ENCODE measurements at places on chromosomes 13 and 19.

- no peak for DNase-seq
These were observed 39.9 kb downstream of the FOXO1 start for GRCh38 chr13:40626561-40626960.

DNA sequence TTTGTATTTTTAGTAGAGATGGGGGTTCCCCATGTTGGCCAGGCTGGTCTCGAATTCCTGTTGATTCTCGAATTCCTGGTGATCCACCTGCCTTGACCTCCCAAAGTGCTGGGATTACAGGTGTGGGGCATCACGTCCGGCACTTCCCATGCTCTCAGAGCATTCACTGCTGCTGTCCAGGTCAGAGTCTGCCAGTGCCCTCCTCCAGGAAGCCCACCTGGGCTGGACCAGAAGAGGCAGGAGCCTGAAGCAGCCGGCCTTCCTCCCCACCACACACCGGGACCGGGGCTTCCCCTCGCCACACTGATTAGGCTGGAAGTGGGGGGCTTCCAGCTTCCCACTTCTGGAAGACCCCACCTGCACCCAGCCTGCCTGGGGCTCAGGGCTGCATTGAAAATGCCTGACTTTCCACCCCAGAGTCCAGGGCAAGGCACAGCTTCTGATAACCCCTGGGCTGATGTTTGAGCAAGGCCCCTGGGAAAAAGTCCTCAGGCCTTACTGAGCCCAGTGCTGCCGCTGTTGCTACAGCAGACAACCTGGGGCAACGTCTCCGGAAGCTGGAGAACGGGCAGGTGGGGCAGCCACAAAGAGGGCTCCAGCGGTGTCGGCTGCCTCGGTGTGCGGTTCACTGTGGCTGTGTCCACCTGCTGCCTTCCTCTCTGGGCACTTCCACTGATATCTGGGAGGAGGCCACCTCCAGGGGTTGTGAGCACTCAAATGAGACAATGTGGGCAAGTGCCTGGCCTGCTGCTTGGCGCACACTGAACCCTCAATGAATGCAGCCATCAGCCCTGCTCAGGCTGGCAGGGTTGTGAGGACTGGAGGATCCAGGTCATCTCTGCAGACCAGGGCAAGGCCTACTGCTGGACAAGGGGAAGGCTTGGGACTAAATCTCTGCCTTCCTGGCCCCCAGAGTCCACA, 22.6 kb downstream of the CEBPA start:
- no peak for DNase-seq

GRCh38 chr19:46733690-46734292, 12.1 kb upstream of the FKRP start:
- DNase-seq: no peak

GRCh38 chr13:113618455-113618854, 33.9 kb downstream of the TFDP1 start:
- no peak for DNase-seq

DNA sequence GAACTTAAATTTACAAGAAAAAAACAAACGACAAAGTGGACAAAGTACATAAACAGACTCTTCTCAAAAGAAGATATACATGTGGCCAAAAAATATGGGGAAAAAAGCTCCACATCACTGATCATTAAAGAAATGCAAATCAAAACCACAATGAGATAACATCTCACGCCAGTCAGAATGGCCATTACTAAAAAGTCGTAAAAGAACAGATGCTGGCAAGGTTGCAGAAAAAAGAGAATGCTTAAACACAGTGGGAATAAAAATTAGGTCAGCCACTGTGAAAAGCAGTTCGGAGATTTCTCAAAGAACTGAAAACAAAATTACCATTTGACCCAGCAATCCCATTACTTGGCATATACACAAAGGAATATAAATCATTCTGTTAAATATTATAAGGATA, 132.7 kb downstream of the UGGT2 start:
- no peak for DNase-seq

DNA sequence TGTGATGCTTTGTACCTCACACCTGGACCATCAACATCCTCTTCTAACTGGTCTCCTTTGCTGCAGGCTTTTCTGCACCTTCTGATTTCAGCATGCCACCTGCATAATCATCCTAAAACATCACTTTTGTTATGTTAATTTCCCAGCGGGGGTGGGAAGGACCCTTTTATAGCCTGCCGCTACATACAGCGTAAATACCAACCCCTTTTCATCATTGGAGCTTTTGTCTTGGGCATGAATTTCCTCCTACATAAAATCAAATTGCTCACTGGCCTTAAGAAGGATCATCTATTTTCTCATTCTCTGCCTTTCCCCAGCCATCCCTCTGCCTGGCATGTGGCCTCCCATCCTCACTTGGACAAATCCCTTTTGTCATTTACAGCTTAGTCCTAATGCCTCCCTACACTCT, 124.7 kb downstream of the RBM26 start:
- no peak for DNase-seq

- no peak for DNase-seq
These were observed 181.7 kb downstream of the UQCRFS1 start for GRCh38 chr19:29031216-29031615.

GRCh38 chr13:97548711-97549110, 114.7 kb downstream of the RAP2A start:
- DNase-seq: no peak

- DNase-seq: no peak
These were observed 12.6 kb upstream of the CSNK1A1L start for GRCh38 chr13:37118016-37118415.
